ENCODE measurements at places on chromosomes 7 and 10.

DNA sequence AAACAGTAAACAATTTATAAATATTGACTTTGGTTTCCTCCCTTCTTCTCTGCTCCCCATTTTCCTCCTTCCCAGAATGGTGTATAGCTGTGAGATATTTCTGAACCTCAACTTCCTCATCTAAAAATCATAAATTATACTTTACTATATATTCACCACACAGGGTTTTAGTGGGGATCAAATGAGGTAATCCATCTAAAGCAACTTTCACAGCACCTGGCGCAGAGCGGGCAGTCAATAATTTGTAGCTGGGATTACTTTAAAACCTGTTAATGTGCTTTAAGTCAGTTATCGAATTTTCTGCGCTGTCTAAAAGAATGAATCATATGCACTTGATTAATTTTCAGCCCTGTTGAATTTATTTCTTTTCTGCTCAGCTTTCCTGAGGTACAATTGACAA, 172.7 kb downstream of the PTEN start:
- no peak for DNase-seq

- no peak for DNase-seq
Measured at GRCh38 chr10:88874281-88874680, 5.8 kb upstream of the STAMBPL1 start.

- no peak for DNase-seq
Measured at GRCh38 chr10:89458291-89458690, 43.9 kb downstream of the IFIT5 start.

GRCh38 chr7:40470817-40471216, 336.0 kb downstream of the SUGCT start:
- no peak for DNase-seq

DNA sequence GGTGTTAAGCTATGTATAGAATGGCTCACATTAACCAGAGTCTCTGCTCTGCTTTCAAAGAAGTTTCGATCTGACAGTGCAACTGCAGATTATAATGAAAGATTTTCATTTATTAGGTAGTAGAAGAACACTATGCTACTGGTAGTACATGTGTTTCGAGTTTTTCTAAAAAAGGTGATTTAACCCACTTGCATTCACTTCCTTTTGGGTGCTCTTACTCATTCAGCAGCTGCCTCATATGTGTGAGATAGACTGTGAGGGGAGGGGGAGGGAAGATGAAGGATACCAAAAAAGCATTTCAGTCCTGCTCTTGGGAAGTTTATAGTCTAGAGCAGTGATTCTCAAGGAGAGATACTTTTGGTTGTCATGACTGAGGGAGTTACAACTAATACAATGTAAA, 20.4 kb downstream of the PLEKHA8 start:
- no peak for DNase-seq

GRCh38 chr7:130929896-130930659, 196.1 kb upstream of the KLF14 start:
- no peak for DNase-seq

- no peak for DNase-seq
Measured at GRCh38 chr7:122543891-122544290, 155.0 kb downstream of the RNF133 start.
